Right cardiac atrium (tissue), 5 donors: ENCODE measurements at places on chromosomes 7 and 10. TPM values are rescaled to one million over a fixed set of nuclear protein-coding genes. Genes with fewer than 3 reads are reported as not detected.
A peak's percentile ranks its signal among the peaks of the same experiment; 100 is the strongest.

DNA sequence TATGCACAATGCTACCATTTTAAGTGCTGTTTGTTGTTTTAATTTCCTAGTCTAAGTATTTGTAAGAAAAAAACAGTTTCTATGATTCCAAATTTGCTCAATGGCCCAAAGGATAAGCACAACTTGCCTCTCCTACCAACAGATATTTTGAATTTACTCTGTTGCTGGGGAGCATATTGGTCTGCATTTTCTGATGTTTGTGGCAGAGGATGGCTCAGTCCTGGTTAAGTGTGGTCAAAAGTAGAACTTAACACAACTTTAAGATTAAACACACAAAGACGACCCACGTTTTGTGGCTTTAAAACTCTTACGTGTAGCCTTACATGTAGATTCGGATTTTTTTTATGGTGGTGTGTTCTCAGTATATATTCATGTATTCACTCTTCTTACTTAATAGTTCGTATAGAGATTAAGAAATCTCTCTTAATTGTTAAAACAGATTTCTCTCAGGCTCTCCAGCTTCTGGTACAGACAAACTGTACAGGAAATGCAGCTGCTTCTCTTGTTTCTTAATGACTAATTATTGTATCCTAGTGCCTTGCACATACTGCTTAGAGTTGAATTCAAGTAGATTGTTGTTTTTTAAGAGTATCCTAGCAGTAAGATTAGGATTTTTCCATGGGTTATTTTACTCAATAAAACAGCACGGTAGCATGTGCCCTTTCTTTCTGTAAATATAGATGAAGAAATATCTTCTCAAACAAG, 86.2 kb downstream of the GPR85 start:
- DNase-seq = no peak

DNA sequence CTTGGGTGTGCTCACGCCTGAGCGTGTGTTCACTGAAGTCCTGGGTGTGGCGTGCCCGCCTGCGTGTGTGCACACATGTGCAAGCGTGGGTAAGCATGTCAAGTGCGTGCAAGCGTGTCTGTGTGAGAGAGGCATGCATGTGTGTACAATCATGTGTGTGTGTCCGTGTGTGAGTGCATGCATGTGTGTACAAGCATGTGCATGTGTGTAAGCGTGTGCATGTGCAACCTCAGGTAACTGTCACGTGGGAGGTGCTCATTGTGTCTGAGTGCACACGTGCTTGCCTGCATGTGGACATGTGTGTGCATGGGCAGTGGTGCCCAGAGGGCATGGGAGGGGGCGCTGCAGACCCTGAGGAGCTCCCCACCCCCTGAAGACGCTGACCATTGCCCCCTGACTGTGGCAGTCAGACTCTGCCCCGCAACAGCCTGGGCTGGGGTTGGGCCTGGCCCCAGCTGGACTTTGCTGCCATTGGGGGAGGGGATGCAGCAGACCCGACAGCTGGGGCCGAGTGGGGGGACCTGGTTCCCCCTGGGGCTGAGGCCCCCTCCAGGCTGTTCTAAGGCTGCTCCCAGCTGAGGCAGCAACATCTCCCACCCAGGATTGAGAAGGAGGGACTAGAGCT, 88.1 kb downstream of the UNCX start:
- DNase-seq = peak; percentile 65

The OR2A12 gene
- not detected for total RNA-seq

The CHN2 gene
- 4.7 TPM for total RNA-seq

The HTRA1 gene
- 40.8 TPM for total RNA-seq
